SK-N-SH (cell line): ENCODE measurements at places on chromosomes 11 and 22. TPM values are rescaled to one million over a fixed set of nuclear protein-coding genes. Genes with fewer than 3 reads are reported as not detected.

- H3K4me3 ChIP-seq = no peak overlapping the region
- H3K4me1 ChIP-seq = peaks cover 13% of the 10 kb centered on the region; the same call in 1 of the 2 replicates
- H3K36me3 ChIP-seq = no peaks in the 10 kb centered on the region
- H3K27ac ChIP-seq = no peak overlapping the region
Observed at GRCh38 chr11:35003186-35003585, 86.8 kb downstream of the PDHX start.

- H3K27ac ChIP-seq = no peak overlapping the region
- no peak overlapping the region for H3K4me3 ChIP-seq
Observed at GRCh38 chr11:74791333-74792100, 42.9 kb downstream of the RNF169 start.

DNA sequence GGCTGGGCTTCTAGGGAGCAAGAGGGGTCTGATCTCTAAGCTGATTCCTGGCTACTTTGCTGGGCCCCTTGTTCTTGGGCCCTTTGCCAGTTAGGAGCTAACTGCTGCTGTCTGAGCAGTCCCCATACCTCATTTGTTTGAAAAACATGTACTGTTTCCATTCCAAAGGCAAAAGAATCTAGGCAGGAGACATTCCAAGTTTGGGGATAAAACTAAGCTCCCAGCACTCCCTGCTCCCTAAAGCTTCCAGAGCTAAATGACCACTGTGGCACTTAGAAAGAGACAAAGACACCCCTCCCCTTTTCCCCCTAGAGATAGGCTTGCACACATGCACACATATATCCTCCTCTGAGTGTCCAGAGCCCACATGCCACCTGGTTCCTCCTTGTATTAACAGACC is 22.7 kb upstream of the RRM1 start:
- peak; percentile 21 for DNase-seq
- peaks cover 12% of the 10 kb centered on the region for H3K4me1 ChIP-seq
- H3K36me3 ChIP-seq = no peaks in the 10 kb centered on the region
- H3K27me3 ChIP-seq = no peaks in the 10 kb centered on the region
- H3K27ac ChIP-seq = no peak overlapping the region
- H3K4me3 ChIP-seq = no peak overlapping the region

- no peak overlapping the region for H3K27ac ChIP-seq
- no peaks in the 10 kb centered on the region; the same call in 1 of the 2 replicates for H3K27me3 ChIP-seq
- no peak for DNase-seq
- no peaks in the 10 kb centered on the region for H3K36me3 ChIP-seq
- H3K4me1 ChIP-seq = no peaks in the 10 kb centered on the region
- no peak overlapping the region for H3K4me3 ChIP-seq
Observed at GRCh38 chr11:118006153-118006534, 19.9 kb downstream of the IL10RA start.

DNA sequence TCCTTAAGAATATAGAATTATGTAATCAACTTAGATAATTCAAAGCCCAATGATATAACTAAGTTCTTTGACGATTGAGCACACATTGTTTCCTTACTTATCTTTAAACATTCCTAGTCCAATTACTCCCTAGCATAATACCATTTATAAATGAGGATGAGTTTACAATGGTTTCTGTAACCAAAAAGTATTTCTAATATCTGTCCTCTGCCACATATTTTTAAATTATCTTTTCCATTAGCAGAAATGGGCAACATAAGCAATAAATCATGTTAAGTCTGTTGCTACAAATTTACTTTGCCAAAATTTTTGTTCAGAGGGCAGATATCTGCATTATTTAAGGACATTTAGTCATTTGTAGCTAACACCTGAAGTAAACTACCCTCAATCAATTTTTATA is 6.7 kb downstream of the CREBZF start:
- peaks cover 12% of the 10 kb centered on the region for H3K4me1 ChIP-seq
- no peak overlapping the region for H3K4me3 ChIP-seq
- no peak overlapping the region for H3K27ac ChIP-seq
- no peak for DNase-seq
- H3K27me3 ChIP-seq = no peaks in the 10 kb centered on the region
- H3K36me3 ChIP-seq = peaks cover 91% of the 10 kb centered on the region

- no peak overlapping the region for H3K4me3 ChIP-seq
- H3K27me3 ChIP-seq = no peaks in the 10 kb centered on the region
- H3K27ac ChIP-seq = no peak overlapping the region
- H3K4me1 ChIP-seq = peaks cover 35% of the 10 kb centered on the region
- no peaks in the 10 kb centered on the region for H3K36me3 ChIP-seq
Observed at GRCh38 chr11:78907636-78908035, 333.0 kb upstream of the NARS2 start.

GRCh38 chr11:441418-442274 is at the start of gene ANO9:
Gene ANO9 (minus strand): TSS chr11:442011. CDS start chr11:441926, 85 bp downstream.
- H3K36me3 ChIP-seq = no peaks in the 10 kb centered on the region
- peaks cover 9% of the 10 kb centered on the region; the same call in 1 of the 2 replicates for H3K27me3 ChIP-seq
- DNase-seq = peak; percentile 68

GRCh38 chr11:79060081-79060953 is 380.5 kb downstream of the TENM4 start:
- no peaks in the 10 kb centered on the region for H3K27me3 ChIP-seq
- no peak overlapping the region for H3K4me3 ChIP-seq
- peaks cover 6% of the 10 kb centered on the region; the same call in 1 of the 2 replicates for H3K4me1 ChIP-seq
- H3K36me3 ChIP-seq = no peaks in the 10 kb centered on the region
- H3K27ac ChIP-seq = no peak overlapping the region; the same call in 1 of the 2 replicates
- DNase-seq = peak; percentile 57

- no peak for DNase-seq
- no peak overlapping the region for H3K27ac ChIP-seq
- no peaks in the 10 kb centered on the region for H3K27me3 ChIP-seq
- no peaks in the 10 kb centered on the region for H3K36me3 ChIP-seq
- peaks cover 3% of the 10 kb centered on the region; the same call in 1 of the 2 replicates for H3K4me1 ChIP-seq
Observed at GRCh38 chr22:24947881-24948280, 1.4 kb upstream of the LHFPL7 start.

- peaks cover 78% of the 10 kb centered on the region for H3K4me1 ChIP-seq
- no peaks in the 10 kb centered on the region for H3K36me3 ChIP-seq
- H3K4me3 ChIP-seq = peak overlapping the region; percentile 54
- H3K27ac ChIP-seq = no peak overlapping the region
Observed at GRCh38 chr11:8262552-8263108, 1.0 kb downstream of the LMO1 start.

GRCh38 chr22:38774496-38775166 is 18.8 kb upstream of the SUN2 start:
- no peaks in the 10 kb centered on the region for H3K36me3 ChIP-seq
- H3K27me3 ChIP-seq = no peaks in the 10 kb centered on the region
- no peak overlapping the region for H3K27ac ChIP-seq
- DNase-seq = no peak

GRCh38 chr11:75236062-75236461 is 4.5 kb upstream of the TPBGL start:
- DNase-seq = no peak
- no peak overlapping the region for H3K27ac ChIP-seq
- H3K4me3 ChIP-seq = no peak overlapping the region
- H3K4me1 ChIP-seq = no peaks in the 10 kb centered on the region
- no peaks in the 10 kb centered on the region for H3K36me3 ChIP-seq

GRCh38 chr11:107202241-107202640 is 184.0 kb upstream of the GUCY1A2 start:
- H3K4me1 ChIP-seq = no peaks in the 10 kb centered on the region
- no peak overlapping the region for H3K4me3 ChIP-seq
- no peak for DNase-seq
- no peaks in the 10 kb centered on the region for H3K36me3 ChIP-seq

DNA sequence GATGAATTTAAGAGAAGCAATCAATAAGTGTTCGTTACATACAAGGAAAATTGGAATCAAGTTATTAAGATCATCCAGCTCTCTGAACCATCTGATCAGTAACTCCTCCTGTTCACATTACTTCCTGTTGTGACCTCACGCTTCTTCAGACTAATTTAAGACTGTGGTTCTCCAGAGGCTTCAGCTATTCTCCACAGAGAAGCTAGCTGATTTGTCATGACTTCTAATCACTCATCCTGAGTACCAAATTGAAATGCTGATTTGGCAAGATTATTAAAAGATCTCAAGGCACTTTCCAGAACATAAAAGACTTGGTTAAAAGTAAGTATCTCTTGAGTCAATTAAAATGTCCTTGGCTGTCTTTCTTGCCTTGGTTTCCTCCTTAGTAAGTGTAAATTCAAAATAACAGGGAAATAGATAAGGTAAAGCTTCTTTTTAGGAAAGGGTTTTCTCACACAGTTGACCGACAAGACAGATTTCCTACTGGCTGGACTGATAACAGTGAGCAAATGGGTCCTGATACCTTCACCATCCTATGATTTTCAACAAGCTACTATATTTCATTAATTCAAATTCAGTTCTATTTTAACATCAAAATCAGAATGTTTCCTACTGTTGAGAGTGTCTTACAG is 38.5 kb downstream of the GAB2 start:
- H3K27ac ChIP-seq = no peak overlapping the region; the same call in 1 of the 2 replicates
- no peak overlapping the region for H3K4me3 ChIP-seq
- H3K36me3 ChIP-seq = 0 out of 2 replicates have a peak, but pooled peaks cover 2% of the 10 kb centered on the region
- H3K4me1 ChIP-seq = peaks cover 5% of the 10 kb centered on the region

DNA sequence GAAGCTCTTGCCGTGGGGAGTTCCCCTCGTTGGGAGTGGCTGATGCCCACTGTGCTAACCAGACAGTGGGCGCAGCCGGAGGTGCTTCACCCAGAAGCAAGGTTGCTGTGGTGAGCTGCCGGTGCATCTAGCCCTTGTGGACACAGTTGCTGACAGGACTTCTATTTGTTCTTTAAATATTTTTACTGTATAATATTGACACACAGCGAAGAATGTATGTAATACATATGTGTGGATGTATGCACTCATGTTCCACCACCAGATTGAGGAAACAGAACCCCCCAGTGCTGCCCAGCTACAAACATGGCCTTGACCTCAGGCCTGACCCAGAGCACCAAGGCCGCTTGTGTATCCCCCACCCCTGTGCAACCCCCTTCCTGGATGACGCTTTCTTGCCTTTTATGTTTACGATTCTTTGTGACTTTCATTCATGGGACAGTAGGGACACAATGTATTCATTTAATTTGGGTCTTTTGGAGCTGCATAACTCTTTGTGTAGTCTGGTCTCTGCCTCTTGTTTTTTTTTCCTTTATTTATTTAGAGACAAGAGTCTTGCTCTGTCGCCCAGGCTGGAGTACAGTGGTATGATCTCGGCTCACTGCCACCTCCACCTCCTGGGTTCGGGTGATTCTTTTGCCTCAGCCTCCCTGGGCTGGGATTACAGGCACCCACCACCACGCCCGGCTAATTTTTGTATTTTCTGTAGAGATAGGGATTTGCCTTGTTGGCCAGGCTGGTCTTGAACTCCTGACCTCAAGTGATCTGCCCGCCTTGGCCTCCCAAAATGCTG is 132.6 kb downstream of the TBC1D22A start:
- peaks cover 4% of the 10 kb centered on the region for H3K36me3 ChIP-seq
- H3K27me3 ChIP-seq = no peaks in the 10 kb centered on the region
- DNase-seq = no peak

- H3K36me3 ChIP-seq = peaks cover 38% of the 10 kb centered on the region; the same call in 1 of the 2 replicates
- H3K27ac ChIP-seq = no peak overlapping the region
- DNase-seq = no peak
- H3K4me3 ChIP-seq = no peak overlapping the region
- H3K4me1 ChIP-seq = no peaks in the 10 kb centered on the region
- no peaks in the 10 kb centered on the region for H3K27me3 ChIP-seq
Observed at GRCh38 chr22:35410663-35411034, 10.7 kb downstream of the MCM5 start.

GRCh38 chr11:79235696-79236095 is 205.1 kb downstream of the TENM4 start:
- no peaks in the 10 kb centered on the region for H3K27me3 ChIP-seq
- no peak overlapping the region for H3K27ac ChIP-seq
- no peak overlapping the region for H3K4me3 ChIP-seq
- no peak for DNase-seq
- peaks cover 16% of the 10 kb centered on the region; the same call in 1 of the 2 replicates for H3K4me1 ChIP-seq

GRCh38 chr11:104531075-104531474 is 367.1 kb upstream of the PDGFD start:
- no peak overlapping the region for H3K4me3 ChIP-seq
- peaks cover 2% of the 10 kb centered on the region for H3K4me1 ChIP-seq

- H3K36me3 ChIP-seq = no peaks in the 10 kb centered on the region
- H3K4me1 ChIP-seq = no peaks in the 10 kb centered on the region
- no peaks in the 10 kb centered on the region for H3K27me3 ChIP-seq
- no peak overlapping the region for H3K27ac ChIP-seq
- DNase-seq = no peak
- no peak overlapping the region for H3K4me3 ChIP-seq
Observed at GRCh38 chr11:79353706-79354105, 87.1 kb downstream of the TENM4 start.

DNA sequence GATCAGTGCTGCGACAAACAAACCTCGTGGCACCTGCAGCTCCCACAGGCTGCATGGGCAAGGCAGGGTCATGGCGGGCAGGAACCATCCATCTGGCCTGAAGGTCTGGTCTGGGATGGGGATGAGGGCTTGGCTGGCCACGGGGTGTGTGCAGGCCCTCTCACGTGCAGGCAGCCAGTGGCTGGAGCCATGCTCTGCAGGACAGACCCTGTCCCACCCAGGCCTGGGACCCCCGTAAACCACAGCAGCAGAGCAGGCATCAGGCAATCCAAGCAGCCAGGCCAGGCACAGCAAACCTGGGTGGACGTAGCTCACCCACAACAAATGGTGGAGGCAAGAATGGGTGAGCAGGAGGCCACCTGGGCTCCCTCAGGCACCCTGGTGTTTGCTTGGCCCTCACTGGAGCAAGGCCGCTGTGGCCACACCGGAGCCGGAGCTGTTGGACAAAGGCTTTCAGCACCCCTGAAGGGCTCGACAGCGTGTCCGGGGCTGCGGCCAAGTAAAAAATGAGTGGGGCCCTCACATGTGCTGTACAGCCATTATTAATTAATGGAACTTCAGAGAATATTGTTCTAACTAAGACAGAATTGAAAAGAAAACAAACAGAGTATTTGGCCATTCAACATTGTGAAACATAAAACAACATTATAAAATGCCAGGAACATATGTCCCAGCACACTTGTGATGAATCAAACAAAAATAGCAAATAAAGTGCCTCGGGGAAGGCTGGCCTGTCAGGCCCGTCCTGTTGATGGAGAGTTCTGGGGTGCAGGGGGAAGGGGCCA is 24.0 kb upstream of the GNB1L start:
- H3K4me1 ChIP-seq = peaks cover 41% of the 10 kb centered on the region
- H3K27me3 ChIP-seq = no peaks in the 10 kb centered on the region
- DNase-seq = peak; percentile 34

GRCh38 chr11:73147771-73148681 is 5.9 kb upstream of the FCHSD2 start:
- H3K36me3 ChIP-seq = no peaks in the 10 kb centered on the region
- DNase-seq = peak; percentile 28
- H3K4me3 ChIP-seq = no peak overlapping the region
- no peaks in the 10 kb centered on the region for H3K4me1 ChIP-seq
- no peaks in the 10 kb centered on the region for H3K27me3 ChIP-seq

P2RY6 gene
- 0.15 and 0.16 TPM in 2 replicates for polyA plus RNA-seq

PANX3 gene
- not detected in 2 replicates for polyA plus RNA-seq

FAM180B gene
- not detected in 2 replicates for polyA plus RNA-seq

RAB3IL1 gene
- 9.8 and 10.2 TPM in 2 replicates for polyA plus RNA-seq

OTOG gene
- not detected in 2 replicates for polyA plus RNA-seq

KCNK4 gene
- 0.13 and 0.16 TPM in 2 replicates for polyA plus RNA-seq

CARD10 gene
- 13.9 and 14.5 TPM in 2 replicates for polyA plus RNA-seq

OLFML1 gene
- polyA plus RNA-seq = not detected in 2 replicates

SCGB1A1 gene
- polyA plus RNA-seq = not detected in 2 replicates

SERGEF gene
- 20.6 and 23.1 TPM in 2 replicates for polyA plus RNA-seq

SLN gene
- polyA plus RNA-seq = 0.11 TPM in 1 of 2 replicates, not detected in the other

OR56A1 gene
- polyA plus RNA-seq = not detected in 2 replicates

ZFP91 gene
- 12.2 and 15.7 TPM in 2 replicates for polyA plus RNA-seq

MS4A12 gene
- not detected in 2 replicates for polyA plus RNA-seq

OR8J1 gene
- polyA plus RNA-seq = not detected in 2 replicates
